ENCODE measurements at places on chromosomes 6 and 20.
A peak's percentile ranks its signal among the peaks of the same experiment; 100 is the strongest.

GRCh38 chr20:39916236-39916765 is 772.7 kb downstream of the MAFB start:
- no peak for DNase-seq

GRCh38 chr6:167797476-167798265 is 29.0 kb upstream of the AFDN start:
- no peak for DNase-seq

- no peak for DNase-seq
Measured at GRCh38 chr6:30955367-30956042, 14.7 kb downstream of the MUCL3 start.

DNA sequence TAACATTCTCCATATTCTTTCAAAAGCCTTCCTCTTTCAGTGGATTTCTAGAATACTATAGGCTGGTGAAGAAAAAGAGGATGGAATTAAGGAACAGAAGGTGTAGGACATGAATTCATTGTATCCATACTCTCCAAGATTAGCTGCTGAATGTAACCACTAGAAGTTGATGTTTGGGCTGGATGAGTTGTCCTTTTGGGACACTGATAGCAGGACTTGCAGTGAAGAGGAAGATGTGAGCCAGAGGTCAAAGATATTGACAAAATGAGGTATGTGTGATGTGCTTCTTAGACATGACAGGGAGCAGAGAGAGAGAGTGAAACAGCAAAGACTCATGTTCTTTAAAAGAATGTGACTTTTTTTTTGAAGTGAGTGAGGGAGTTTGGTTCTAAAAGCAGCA is 134.3 kb upstream of the MAN1A1 start:
- no peak for DNase-seq

GRCh38 chr20:50229156-50229607 is 38.6 kb downstream of the CEBPB start:
- DNase-seq, result no peak

GRCh38 chr6:7896465-7896987 is 14.1 kb downstream of the TXNDC5 start:
- DNase-seq, result no peak

GRCh38 chr6:168828800-168829199 is 387.8 kb downstream of the SMOC2 start:
- no peak for DNase-seq

DNA sequence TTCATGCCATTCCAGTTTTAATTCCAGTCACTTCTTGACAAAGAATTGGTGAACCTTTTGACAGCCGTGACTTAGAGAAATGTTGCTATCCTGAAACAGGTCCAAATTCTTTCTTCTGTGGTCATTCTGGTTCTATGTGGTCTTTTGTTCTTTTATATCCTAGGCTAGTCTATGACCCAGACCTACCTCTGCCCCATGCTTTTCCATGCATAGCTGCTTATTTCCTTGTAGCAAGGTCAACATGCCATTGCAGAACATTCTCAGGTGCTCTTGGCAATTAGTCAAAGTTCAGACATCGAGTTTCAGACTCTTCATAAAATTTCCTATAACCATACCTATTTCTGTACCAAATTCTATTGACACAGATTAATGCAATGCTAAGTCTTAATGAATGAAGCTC is 202.6 kb downstream of the PLCB1 start:
- no peak for DNase-seq

GRCh38 chr6:136967876-136968752 is 46.0 kb downstream of the SLC35D3 start:
- DNase-seq, result peak; percentile 11

- no peak for DNase-seq
Measured at GRCh38 chr20:50333812-50334211, 143.2 kb downstream of the CEBPB start.

DNA sequence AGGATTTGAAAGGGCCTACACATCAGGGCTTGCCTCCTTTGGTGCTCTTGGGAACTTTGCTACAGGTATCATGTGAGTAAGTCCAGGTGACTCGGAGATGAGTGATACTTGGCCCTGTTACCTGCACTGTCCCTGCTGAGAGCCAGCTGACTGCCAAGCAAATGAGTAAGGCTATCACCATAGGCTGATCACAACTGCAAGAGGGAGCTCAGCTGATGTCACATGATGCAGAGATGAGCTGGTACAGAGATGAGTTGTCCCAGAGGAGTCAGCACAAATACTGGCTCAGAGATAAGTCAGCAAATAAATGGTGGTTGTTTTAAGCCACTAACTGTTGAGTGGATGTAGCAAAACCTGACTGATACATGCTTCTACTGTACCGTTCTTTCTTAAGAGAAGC is 41.4 kb downstream of the LAMP5 start:
- DNase-seq, result no peak

GRCh38 chr20:46523696-46524328 is 10.5 kb upstream of the ZNF334 start:
- DNase-seq, result no peak

DNA sequence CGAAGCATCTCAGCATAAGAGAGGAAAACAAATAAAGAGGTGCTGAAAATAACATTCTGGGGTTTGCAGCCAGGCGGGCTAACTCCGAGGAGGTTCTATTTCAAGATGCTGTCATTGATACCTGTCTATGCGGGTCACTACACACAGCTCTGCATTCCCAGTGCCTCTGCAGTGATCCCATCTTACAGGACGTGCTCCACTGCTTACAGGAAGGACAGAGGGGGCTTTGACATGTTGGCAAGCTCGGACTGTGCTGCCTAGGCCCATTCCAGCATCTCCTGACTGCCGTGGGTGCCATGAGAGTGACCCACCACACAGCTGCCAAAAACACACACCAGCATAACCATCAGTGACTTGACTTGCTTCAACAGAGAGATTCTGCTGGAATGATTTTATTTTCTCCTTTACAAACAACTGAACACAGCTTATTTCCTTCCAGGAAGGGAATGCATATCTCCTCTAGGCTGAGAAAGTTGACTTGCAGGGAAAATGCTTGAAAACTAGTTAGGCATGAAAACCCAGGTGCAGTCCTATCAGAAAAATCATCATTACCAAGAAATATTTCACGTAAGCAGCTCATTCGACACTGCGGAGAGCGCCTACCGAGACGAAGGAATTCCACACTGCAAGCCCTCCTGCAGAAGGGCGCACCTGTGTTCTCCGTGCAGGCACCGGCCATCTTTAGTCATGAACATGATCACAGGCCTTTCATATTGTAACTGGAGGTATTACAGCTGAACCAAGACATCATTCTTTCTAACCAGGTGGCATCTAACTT is 62.5 kb downstream of the RAMACL start:
- DNase-seq, result no peak

- DNase-seq, result no peak
Measured at GRCh38 chr6:166417285-166417691, 34.5 kb upstream of the MPC1 start.

DNA sequence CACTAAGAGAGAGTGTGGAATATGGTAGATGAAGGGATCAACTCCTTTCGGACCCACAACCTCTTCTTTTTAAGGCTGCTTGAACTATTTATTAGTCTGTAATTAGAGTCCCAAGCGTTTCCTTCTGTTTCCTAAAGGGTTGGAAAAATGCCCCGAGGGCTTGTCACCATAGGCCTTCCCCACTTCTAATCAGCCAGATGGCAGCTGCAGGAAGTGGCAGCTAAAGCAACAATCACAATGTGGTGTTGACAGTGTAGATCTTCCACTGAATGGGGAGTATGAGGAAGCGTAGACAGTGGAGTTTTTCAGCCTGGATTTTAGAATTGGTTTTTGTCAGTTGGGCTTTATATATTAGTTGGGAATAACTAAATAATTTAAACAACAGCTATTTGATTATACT is 40.6 kb downstream of the SLC35D3 start:
- no peak for DNase-seq

- DNase-seq, result no peak
Measured at GRCh38 chr20:61407561-61407960, 155.5 kb downstream of the CDH4 start.

- no peak for DNase-seq
Measured at GRCh38 chr6:1395506-1395905, 6.1 kb downstream of the FOXF2 start.

DNA sequence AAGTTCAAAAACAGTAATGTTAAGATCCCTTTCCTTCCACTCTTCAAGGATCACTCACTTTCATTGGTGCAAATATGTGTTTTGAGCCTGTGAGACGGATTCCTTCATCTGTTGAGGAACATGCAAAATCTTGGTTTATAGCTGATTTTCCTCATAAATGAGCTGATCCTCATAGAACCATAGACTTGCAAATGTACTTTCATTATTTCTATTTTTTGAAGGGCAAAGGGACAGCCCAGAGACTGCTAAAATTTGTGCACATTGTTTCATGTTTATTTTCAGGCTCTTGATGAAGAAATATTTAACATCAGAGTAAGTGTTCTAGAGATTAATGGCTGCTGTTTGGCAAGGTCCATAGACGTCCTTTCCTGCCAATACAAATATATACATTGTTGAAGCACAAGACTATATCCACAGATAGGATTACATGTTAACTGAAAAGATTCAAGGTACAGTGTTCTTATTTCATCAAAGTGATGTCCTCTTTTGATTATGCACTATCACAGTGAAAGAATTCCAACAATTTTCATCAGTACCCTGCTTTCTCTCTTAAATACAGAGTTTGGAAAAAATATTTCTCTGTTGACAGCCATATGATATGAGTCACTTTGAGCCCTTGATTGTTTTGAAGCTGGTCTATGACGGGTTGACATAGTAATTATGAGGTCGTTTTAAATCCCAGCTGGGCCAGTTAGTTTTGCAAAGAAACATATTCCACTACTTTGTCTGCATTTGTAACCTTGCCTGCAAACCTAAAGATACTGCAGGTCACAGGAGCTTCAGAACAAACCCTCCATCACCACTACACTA is 95.7 kb downstream of the FILIP1 start:
- no peak for DNase-seq

GRCh38 chr6:4812068-4812467 is 35.9 kb downstream of the CDYL start:
- peak; percentile 90 for DNase-seq

DNA sequence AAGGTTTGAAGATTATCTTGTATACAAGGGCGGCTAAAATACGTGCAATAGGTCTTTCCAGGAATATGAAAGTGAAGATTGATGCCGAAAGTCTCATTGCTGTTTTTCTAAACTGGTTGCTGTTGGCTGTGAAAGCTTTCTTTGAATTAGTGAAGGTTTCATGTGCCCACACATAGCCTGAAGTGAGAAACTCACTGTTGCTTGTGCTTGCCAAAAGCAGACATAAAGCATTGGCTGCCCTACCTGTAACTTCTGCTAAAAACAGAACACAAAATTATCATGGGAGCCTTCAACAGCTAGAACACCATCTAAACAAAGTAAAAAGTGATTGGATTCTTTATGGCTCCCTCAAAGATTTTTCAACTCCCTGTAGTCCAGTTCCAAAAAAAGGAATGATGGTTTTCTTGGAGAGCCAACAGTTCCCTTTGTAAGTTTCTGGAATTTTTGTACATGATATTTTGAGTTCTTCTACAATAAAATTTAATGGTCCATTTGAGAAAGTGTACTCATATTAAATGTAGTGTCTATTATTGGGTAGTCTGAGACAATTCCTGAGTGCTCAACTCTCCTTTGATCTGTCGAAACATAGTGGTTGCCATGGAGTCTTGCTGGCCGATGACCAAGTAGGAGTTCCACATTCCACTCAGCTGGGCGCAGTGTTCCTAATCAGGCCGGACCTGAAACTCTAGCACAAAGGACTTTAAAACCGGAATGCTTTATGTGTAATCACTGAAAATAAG is 68.5 kb downstream of the PLEKHG1 start:
- no peak for DNase-seq

DNA sequence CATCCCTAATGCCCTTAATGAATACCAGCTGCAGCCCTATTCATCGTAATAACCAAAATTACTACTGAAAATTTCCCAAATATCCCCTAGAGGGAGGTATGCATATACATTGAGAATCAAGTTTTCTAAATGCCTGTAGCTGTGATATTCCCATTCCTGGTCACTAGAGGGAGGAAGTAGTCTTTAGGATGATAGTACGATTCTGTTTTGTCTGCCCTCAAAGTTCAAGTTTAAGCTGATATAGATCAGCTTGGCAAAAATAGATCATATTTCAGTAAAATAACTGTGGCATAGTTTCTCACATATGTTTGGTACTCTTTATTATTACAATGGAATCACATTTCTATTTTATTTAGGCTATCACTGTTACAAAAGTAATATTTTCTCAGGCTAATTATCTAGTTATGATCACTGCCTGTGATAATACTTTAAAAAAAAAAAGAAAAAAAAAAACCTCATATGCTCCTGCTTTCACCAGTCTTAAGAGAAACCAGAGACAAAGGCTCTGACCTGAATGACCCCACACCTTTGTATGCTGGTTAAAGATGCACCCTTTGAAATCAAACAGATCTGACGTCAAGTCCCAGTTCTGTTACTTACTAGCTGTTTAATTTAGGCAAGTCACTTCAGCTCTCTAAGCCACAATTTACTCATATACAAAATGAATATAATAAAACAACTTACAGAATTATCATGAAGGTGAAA is 11.0 kb downstream of the TSPYL1 start:
- peak; percentile 90 for DNase-seq

GRCh38 chr6:81831274-81831673 is 78.8 kb upstream of the TENT5A start:
- DNase-seq, result no peak

GRCh38 chr20:24913076-24913628 is 35.9 kb upstream of the CST7 start:
- no peak for DNase-seq

DNA sequence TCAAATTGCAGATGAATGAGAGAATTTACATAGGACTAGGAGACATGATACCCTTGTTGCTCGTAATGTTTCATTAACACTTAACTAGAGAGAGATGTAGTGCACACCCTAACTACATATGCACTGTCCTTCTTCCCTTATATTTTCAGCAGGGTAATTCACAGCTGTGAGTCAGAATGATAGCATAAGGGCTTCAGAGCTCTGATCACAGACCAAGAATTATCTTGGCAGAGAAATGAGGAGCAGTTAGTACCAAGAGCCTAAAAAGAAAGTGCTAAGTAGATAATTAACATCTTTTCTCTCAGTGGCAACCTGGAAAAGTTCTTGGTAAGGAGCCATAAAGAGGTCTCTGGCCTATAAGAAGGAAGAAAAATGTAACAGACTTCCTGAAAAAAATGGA is 35.8 kb downstream of the GRIK2 start:
- DNase-seq, result no peak

DNA sequence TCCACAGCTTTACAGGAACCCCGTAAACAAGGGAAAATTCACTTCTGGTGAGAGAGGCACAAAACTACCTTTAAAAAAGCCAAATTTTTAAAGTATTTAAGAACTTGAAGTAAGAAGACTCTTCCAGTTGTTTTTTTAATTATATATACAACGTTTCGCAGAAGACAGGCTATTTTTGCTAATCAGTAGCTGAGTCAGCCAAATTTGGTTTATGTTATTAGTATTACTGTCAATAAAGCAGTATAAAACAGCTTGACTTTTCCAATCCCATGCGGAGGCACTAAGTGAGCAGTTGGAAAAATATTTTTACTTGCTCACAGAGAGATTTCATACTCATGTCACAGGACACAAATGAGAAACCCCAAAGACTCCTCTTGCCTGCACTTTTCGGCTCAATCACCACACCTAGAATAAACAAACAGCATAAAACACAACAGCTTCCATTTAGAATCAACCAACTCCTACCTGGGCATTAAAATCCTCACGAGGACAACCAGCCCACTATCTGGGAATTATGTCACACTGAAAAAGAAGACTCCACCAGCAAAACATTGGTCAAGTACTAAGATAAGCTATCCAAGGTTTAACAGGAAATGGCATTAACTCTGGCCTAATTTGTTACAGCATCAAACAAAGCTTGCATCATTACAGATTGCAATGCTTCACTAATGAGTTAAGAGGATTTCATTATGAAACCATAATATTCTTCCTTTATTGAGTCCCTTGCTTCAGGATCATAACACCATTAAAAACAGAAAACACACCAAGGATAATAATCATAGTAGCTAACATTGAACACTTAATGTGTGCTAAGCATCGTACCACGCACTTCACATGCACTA is 26.3 kb downstream of the ELOVL5 start:
- no peak for DNase-seq

Data from SW 1271 (cell line).